ENCODE measurements at places on chromosomes 3 and 15. TPM values are rescaled to one million over a fixed set of nuclear protein-coding genes. Genes with fewer than 3 reads are reported as not detected.

PEX5L gene
- 0.78 TPM for total RNA-seq

FETUB gene
- not detected for total RNA-seq

STAC gene
- 25.3 TPM for total RNA-seq

HRH1 gene
- total RNA-seq, result 12.0 TPM

DNA sequence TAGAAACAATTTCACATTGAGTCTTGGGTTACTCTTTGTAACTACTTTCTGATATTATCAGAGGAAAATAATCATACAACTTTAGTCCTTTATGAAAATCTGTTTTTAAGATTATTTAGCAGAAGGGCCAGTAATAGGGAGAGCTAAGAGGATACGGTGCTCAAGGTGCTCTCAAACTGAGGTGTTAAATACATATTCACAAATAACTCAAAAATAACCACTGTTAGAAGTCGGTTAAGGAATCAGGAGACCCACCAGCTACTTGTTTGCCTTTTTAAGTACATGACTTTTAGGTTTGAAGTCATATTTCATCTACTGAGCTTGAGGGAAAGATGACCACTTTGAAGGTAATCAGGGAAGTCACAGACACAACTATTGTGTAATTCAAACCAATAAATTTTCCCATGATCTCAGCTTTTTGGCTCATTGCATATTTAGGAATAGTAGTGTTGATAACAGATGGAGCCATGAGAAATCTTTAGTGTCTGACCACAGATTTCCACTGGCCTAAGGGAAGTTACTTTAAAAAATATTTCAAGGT is 1.4 kb upstream of the RSRC1 start:
- H3K4me3 ChIP-seq, result no peak overlapping the region
- H3K4me1 ChIP-seq, result peaks cover 30% of the 10 kb centered on the region
- H3K27ac ChIP-seq, result no peak overlapping the region
- H3K36me3 ChIP-seq, result no peaks in the 10 kb centered on the region

DNA sequence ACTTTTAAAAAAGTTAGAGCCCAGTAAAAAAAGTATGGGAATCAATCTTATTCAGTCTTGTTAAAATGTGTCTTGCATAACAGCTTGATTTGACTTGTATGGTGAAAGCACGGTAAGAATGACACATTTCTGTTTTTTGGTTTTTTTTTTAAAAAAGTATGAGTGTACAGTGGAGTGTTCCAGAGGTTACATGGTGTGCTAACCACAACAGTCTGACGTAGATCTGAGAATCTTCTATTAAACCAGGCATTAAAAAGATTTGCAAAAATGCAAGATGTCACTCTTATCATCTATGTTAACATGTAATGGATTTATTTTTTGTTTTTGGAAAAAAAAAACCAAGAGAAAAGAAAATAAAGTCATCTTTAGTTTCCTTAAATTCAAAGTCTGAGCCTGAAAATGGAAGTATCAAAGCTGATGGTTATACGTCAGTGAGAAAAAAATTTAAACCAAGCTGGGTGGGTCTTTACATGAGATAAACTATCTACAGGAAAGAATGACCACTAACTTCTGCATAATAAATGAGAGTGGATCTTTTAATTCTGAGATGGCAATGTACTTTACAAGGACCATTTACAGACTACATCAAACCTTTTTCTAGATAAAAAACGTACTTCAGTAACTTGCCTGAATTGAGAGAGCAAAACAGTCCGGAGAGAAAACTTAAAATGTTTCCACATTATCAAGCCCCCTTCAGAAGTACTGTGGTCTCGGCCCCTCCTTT is 1.6 kb downstream of the GABPB1 start:
- H3K36me3 ChIP-seq, result no peaks in the 10 kb centered on the region
- peak overlapping the region; percentile 98 for H3K27ac ChIP-seq
- DNase-seq, result no peak
- no peaks in the 10 kb centered on the region for H3K27me3 ChIP-seq
- H3K4me1 ChIP-seq, result peaks cover 49% of the 10 kb centered on the region

DNA sequence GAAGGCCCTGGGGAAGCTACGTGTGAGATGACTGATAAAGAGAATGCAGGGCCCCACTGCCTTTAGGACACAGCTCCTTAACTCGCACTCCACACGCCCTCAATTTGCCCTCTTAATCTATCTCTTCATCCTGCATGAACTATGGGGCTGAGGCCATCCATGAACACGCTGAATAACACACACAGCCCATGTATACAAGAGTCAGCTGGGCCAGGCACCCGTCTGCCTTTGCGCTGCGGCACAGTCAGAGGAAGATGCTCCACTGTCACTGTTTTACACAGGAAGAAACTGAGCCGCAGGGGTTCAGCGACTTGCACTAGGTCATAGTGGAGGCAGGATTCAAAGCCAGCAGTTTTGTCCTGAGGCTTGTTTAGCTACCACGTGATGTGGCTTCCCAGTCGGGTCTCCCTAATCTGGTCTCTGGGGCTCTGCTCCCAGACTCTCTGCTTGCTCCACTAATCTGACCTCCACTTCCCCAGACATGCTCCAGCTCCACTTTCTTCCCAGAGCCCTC is 43.9 kb downstream of the TLE3 start:
- no peak for DNase-seq
- peaks cover 100% of the 10 kb centered on the region for H3K36me3 ChIP-seq
- H3K27me3 ChIP-seq, result no peaks in the 10 kb centered on the region
- no peak overlapping the region for H3K4me3 ChIP-seq
- no peaks in the 10 kb centered on the region for H3K4me1 ChIP-seq

DNA sequence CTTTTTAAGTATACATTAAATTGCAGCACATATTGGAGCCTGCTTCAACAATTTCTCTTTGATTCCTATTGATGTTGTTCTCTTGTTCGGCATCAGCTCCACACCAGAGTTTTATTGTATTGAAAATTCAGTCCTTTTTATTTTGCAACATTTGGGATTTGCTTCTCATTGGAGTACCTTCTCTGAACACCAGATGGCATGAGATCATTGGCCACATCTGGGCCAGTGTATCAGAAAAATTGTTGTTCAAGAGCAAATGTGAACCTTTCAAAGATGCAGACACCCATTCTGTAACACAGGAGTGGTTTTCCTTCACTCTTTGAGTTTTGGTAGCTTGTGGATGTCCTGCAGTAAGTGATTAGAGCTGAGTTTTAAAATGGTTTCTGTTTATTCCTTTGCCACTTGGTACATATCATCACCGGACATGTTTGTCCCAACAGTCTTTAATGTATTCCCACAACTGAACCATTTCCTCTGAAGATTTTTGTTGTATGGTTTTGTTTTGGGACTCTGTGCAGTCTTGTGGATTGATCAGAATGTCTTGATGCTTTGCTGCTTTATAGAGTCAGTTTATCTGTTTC is 96.1 kb downstream of the MCTP2 start:
- no peak for DNase-seq
- peaks cover 4% of the 10 kb centered on the region for H3K4me1 ChIP-seq
- H3K36me3 ChIP-seq, result no peaks in the 10 kb centered on the region
- H3K27ac ChIP-seq, result no peak overlapping the region
- no peak overlapping the region for H3K4me3 ChIP-seq

- DNase-seq, result no peak
- no peaks in the 10 kb centered on the region for H3K27me3 ChIP-seq
- H3K27ac ChIP-seq, result no peak overlapping the region
- no peaks in the 10 kb centered on the region for H3K4me1 ChIP-seq
Measured at GRCh38 chr15:37891766-37892368, 42.6 kb upstream of the TMCO5A start.

GRCh38 chr15:76163457-76164295 is 103.9 kb downstream of the TMEM266 start:
- H3K4me3 ChIP-seq, result no peak overlapping the region
- peak overlapping the region; percentile 66 for H3K27ac ChIP-seq
- DNase-seq, result peak; percentile 89
- no peaks in the 10 kb centered on the region for H3K36me3 ChIP-seq

DNA sequence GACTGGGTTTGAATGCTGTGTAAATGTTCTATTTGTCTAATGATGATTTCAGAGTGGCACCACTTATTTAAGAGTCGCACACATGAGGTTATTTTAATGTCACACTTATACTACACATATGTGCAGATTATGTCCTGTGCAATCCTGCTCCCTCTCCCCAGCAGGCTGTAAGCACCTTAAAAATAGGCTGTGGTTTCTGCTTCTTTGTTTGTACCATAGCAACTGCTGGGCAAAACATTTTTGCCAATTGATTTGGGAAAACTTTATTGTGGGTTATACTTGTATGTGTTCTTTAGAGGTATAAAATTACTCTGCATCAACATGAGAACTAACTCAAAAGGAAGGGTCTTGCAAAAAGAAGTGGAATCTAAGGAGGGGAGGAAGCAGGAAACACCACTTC is 318.5 kb downstream of the NTRK3 start:
- no peak overlapping the region for H3K27ac ChIP-seq
- DNase-seq, result no peak
- no peaks in the 10 kb centered on the region for H3K27me3 ChIP-seq
- no peaks in the 10 kb centered on the region for H3K36me3 ChIP-seq
- no peaks in the 10 kb centered on the region for H3K4me1 ChIP-seq

DNA sequence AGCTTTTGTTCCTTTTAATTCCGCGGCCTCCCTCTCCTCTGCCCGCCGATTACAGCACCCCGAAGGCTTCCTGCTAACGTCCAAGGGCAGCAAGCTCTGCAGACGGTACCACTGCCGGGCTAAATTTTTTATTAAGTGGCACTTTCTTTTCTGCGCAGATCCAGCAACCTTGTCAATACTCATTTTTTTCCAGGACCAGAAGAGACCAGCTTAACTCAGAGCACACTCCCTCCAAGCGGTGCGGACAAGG is 542 bp upstream of the MEIS2 start:
- H3K36me3 ChIP-seq, result no peaks in the 10 kb centered on the region
- DNase-seq, result no peak
- peaks cover 13% of the 10 kb centered on the region for H3K27me3 ChIP-seq
- H3K4me1 ChIP-seq, result peaks cover 4% of the 10 kb centered on the region
- H3K4me3 ChIP-seq, result peak overlapping the region; percentile 76
- peak overlapping the region; percentile 87 for H3K27ac ChIP-seq

DNA sequence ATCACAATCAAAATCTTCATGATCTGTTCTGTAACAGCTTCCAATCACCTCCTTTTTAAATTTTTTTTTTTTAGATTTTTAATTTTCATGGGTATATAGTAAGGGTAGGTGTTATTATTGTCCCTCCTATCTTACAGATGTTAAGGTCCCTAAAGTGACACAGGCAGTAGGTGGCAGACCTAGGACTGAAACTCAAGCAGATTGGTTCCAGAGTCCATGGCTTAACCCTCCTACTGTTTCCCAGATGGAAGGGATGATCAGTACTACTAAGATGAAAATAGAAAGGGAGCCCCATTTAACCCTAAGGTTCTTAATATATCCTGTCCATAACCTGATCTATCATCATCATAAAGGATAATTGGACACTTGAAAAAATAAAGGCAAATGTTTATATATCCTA is 57.1 kb downstream of the CHAC1 start:
- H3K4me1 ChIP-seq, result peaks cover 29% of the 10 kb centered on the region
- no peak for DNase-seq
- no peak overlapping the region for H3K27ac ChIP-seq
- no peak overlapping the region for H3K4me3 ChIP-seq
- H3K27me3 ChIP-seq, result no peaks in the 10 kb centered on the region

DNA sequence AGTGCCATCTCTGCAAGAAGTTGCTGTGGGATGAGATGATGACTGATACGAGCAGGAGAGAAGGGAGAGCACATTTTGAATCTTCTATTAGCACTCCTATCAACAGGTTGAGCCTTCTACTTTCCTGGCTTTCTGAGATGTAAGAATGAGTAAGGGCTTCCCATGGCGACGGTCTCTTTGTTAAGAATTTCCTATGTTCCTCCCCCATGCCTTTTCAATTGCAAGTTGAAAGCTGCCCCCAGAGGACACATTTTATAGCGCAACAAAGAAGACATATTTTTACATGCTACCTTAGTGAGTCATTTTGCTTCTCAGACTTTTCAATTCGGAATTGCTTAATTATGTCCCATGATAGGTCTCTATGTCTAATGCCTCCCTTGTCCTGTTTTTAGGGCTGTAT is 71.3 kb upstream of the LRTM1 start:
- DNase-seq, result no peak
- H3K27ac ChIP-seq, result no peak overlapping the region
- peaks cover 3% of the 10 kb centered on the region for H3K4me1 ChIP-seq
- no peaks in the 10 kb centered on the region for H3K36me3 ChIP-seq
- no peaks in the 10 kb centered on the region for H3K27me3 ChIP-seq

GRCh38 chr3:126677862-126678503 is 23.1 kb upstream of the TXNRD3 start:
- no peaks in the 10 kb centered on the region for H3K36me3 ChIP-seq
- H3K4me1 ChIP-seq, result peaks cover 4% of the 10 kb centered on the region
- no peak for DNase-seq
- H3K27ac ChIP-seq, result no peak overlapping the region
- H3K4me3 ChIP-seq, result no peak overlapping the region
- peaks cover 6% of the 10 kb centered on the region for H3K27me3 ChIP-seq

DNA sequence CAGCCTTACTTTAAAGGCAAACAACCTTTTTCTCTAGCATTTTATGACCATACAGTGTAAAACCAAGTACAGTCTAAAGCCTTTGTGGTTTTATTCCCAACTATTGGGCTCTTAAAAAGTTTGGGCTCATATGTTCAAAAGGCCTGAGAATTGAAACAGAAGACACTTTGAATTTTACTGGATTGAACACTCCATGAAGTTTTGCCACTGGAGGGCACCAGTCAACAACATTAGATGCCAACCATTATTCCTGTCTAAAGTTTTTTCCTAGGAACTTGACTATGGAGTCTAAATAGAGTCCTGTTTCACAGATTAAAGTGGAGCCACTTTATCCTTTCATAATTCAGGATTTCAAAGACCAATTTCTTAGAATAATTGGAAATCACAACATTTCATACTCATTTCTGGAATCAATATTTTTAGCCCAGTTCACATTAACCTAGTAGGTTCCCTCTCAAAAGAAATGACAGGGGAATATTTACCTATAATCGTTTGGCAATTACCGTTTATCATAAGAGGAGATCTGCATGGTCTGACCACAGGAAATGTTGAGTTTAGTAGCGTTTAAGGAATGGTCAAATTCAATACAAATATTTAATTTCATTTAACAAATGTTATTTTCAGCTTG is 244.1 kb upstream of the PDZRN3 start:
- DNase-seq, result no peak
- no peaks in the 10 kb centered on the region for H3K4me1 ChIP-seq
- H3K4me3 ChIP-seq, result no peak overlapping the region
- H3K36me3 ChIP-seq, result no peaks in the 10 kb centered on the region
- H3K27me3 ChIP-seq, result no peaks in the 10 kb centered on the region
- H3K27ac ChIP-seq, result no peak overlapping the region

- H3K36me3 ChIP-seq, result no peaks in the 10 kb centered on the region
- H3K27ac ChIP-seq, result no peak overlapping the region
- no peak for DNase-seq
- H3K27me3 ChIP-seq, result no peaks in the 10 kb centered on the region
- no peak overlapping the region for H3K4me3 ChIP-seq
Measured at GRCh38 chr3:20376665-20377217, 190.7 kb upstream of the SGO1 start.

DNA sequence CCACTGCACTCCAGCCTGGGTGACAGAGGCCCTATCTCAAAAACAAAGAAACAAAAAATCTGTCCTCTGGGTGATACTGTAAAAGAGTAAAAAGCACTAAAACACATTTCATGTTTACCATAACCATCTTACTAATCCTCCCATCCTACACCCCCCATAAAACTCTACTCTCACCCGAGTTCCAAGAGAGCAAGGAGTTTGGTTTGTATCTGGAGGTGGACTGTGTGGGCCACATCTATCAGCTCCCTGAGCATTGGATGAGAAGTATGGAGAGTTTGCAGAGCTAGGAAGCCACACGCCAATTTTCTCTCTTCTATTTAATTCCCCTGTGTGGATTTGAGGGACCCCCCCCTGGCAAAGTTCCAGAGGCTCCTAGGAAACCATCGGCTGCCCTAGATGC is 80.0 kb downstream of the ATP10A start:
- H3K27ac ChIP-seq, result no peak overlapping the region
- DNase-seq, result no peak
- H3K27me3 ChIP-seq, result no peaks in the 10 kb centered on the region
- H3K4me1 ChIP-seq, result peaks cover 27% of the 10 kb centered on the region
